ENCODE measurements at places on chromosomes 13 and 19.

- DNase-seq: no peak
These were observed 357 bp upstream of the COG6 start for GRCh38 chr13:39655041-39655568.

GRCh38 chr19:14674764-14675163 lies at the start of gene ADGRE3:
Gene ADGRE3 (minus strand): TSS chr19:14674844. CDS start chr19:14674770, 74 bp downstream.
- DNase-seq: no peak

GRCh38 chr13:114102131-114102520 lies 30.3 kb downstream of the RASA3 start:
- DNase-seq: peak; percentile 18

DNA sequence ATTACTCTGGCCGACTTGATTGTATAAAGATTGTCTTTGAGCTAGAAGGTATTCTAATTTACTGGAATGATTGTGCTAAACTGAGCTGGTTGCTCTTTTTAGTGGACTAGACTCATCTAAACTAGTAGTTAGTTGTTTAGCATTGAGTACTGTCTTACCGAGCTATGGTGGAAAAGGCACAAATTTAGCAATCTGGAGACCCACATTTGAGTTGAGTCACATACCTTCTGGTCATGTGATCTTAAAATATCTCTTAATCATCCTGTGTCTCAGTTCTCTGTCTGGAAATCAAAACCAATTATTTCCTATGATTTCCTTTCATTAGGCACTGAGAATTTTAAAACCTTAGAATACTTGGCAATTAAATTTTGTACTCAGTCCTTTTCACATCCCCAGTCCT lies 349.5 kb downstream of the IRS2 start:
- no peak for DNase-seq

- DNase-seq: no peak
These were observed 5.4 kb upstream of the TRIM28 start for GRCh38 chr19:58538257-58539168.

GRCh38 chr13:33624253-33624652 lies 193.7 kb upstream of the RFC3 start:
- DNase-seq: no peak

DNA sequence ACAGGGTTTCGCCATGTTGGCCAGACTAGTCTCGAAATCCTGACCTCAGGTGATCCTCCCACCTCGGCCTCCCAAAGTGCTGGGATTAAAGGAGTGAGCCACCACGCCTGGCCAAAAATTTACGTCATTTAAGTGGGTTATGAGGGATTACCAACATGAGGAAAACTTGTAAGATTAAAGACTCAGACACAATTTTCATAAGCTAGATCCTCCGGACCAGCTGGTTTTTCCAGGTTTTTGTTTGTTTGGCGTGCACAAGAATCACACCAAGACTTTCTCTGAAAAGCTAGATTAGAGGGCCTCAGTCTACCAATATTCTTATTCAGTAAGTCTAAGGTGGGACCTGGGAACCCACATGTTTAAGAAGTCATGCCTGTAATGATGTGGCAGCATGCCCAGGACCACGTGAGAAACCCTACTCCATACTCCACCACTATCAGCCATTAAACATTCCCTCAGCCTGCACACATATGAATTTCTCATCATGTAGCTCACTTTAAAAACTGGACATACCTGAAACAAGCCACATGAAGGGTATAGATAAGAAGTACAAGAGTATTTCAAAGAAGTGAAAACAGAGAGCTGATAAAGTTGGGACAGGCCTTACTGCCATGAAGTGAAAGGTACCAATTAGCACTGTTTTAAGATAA lies 25.7 kb downstream of the DIAPH3 start:
- no peak for DNase-seq

DNA sequence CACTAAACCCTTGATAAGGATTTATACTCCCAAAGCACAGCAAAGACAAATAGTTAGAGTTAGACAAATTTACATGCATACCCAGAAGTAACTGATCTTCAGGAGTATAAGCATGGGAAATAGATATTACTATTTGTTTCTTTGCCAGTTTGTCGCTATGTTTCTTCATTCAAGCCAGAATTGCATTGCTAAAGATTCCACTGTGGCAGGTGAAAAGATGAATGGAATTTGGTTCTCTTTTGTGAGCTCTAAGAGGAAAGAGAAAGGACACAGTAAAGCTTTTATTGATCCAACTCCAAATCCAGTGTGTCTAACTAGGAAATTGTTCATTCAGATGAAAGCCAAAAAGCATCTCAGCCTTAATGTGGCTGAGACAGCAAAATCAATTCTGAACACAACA lies 292.3 kb upstream of the SPRY2 start:
- DNase-seq: no peak

DNA sequence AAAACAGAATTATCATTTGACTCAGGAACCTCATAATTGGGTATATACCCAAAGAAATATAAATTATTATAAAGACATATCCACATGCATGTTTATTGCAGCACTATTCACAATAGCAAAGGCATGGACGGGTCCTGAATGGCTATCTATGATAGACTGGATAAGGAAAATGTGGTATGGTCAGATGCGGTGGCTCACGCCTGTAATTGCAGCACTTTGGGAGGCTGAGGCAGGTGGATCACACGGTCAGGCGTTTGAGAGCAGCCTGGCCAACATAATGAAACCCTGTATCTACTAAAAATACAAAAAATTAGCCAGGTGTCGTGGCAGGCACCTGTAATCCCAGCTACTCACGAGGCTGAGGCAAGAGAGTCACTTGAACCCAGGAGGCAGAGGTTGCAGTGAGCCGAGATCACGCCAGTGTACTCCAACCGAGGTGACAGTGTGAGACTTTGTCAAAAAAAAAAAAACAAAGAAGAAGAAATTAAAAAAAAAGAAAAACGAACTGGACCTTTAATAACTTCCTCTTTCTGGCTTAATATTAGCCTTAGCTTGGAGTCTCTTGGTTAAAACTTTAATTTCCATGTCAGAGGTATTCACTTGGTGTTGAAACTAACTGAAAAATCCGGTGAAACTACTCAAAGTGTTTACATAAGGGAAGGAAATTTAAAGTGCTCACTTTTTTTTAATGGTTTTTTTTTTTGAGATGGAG lies 104.4 kb downstream of the ZNF486 start:
- no peak for DNase-seq

DNA sequence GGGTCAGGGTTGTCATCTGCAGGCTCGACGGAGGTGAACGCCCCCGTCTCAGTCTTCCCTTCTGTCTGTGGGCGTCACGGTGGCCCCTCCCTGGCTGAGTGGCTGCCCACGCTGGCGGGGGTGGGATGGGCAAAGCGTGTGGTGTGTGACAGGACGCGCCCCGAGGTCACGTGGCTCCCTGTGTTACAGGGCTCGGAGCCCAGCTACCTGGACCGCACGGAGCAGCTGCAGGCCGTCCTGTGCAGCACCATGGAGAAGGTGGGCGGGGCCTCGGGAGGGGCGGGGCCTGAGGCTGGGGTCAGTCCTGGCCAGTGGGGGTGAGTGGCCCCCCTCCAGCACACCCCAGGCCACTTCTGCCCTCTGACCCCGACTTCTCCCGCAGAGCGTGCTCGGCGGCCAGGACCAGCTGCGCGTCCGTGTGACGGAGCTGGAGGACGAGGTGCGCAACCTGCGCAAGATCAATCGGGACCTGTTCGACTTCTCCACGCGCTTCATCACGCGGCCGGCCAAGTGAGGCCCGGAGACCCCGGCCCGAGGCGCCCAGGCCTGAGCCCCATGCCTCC lies 6.3 kb upstream of the GRIN3B start:
- no peak for DNase-seq

- DNase-seq: no peak
These were observed 52.6 kb downstream of the ALOX5AP start for GRCh38 chr13:30787738-30788525.

DNA sequence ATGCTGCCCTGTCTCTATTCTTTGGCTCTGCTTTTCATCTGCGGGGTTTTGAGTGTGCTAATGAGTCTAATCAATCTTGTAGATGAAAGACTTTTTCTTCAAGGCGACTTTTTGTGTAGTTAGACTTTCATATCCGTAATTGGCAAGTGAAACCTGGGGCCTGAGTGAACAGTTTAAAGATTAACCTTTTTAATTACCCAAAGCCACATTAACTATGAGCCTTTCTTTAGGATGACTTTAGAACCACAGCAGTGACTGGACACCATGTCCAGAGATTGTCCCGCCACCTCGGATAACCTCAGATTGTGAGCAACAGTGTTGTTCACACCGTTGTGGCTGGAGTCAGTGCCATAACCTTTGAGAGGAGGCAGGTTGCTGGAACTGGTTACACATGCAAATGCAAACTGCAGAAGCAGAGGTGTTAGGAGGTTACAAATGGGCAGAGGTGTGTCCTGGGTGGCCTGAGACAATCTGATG lies 58.7 kb downstream of the SIAH3 start:
- DNase-seq: no peak

- no peak for DNase-seq
These were observed 28.3 kb downstream of the ZNF507 start for GRCh38 chr19:32373585-32374295.

DNA sequence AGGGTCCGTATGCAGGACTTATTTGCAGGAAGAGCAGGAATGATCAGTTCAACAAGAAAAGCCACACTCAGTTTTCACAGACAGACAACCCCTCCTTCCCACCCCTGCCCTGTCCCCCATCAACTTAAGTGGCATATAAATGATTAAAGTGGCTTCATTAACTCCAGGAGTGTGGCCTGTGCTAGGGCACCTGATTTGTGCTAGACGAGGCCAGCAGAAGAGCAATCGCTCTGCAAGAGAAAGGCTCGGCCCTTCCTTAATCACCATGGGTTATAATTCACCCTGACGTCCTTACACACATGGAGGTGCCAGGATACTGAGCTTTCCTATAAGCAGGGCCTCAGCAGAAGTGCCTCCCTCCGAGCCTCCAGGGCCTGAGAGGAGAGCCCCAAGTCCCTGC lies 14.6 kb downstream of the C19orf12 start:
- DNase-seq: no peak

GRCh38 chr19:58572818-58573657 lies at the start of gene MZF1:
Gene MZF1 (minus strand): TSS chr19:58573335. CDS start chr19:58571389, 1,946 bp downstream.
- DNase-seq: peak; percentile 100

GRCh38 chr19:17505223-17505622 lies 6.2 kb upstream of the PGLS start:
- no peak for DNase-seq

DNA sequence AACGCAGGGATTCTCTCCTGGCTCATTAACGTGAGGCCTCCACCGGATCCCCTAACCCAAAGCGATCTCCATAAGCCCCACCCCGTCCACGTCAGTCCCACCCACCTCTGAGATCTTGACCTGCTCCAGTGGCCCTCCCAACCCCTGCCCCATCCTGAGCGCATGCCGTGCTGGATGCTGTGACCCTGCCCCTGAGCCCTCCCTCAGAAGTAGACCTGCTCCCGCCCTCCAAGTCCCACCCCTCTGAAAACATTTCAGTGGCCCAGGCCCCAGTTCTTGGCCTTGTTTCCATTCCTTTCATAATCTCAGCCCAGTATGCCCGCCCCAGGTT lies 19.9 kb downstream of the LMTK3 start:
- no peak for DNase-seq

DNA sequence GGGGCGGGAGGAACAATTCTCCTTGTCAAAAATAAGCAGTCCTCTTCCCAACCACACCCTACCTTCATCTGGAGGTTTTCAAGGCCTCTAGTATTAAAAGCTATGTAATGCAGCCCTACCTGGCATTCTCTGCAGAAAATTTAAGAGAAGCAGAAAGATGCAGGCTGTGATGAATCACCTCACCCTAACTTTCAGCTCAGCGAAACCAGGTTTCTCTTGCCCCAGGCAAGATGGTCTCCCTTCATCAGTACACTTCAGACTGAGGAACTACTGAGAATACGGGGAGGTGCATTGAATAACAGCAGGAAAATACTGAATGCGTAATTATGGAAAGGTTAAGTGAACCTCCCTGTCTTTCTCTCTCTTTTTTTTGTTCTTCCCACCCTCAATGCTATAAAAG lies 437.6 kb upstream of the KLF12 start:
- DNase-seq: no peak

GRCh38 chr13:98476538-98476966 lies 100.4 kb downstream of the STK24 start:
- peak; percentile 80 for DNase-seq

DNA sequence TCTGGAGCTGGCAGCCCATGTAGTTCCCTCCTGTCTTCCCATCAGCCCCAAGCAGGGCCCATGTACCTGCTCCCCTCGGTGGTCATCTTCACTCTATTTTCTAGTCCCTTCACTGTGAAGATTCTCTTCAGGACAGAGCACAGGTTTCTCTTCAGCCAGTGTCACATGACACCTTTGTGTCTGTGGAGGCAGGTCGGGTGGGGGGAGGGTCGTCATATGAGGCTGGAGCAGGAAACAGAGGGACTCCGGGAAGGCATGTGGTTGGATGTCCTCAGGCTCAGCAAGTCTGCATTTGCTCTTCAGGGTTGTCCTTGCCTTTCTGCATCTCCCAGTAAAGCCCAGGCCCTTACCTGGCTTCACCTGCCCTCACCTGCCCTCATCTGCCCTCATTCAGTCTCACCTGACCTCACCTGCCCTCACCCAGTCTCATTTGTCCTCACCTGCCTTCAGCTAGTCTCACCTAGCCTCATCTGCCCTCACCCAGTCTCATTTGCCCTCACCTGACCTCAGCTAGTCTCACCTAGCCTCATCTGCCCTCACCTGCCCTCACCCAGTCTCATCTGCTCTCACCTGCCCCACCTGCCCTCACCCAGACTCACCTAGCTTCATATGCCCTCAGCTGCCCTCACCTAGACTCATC lies 120.3 kb downstream of the ZDHHC20 start:
- DNase-seq: no peak

- no peak for DNase-seq
These were observed 491.2 kb downstream of the GPC5 start for GRCh38 chr13:91889641-91890040.

DNA sequence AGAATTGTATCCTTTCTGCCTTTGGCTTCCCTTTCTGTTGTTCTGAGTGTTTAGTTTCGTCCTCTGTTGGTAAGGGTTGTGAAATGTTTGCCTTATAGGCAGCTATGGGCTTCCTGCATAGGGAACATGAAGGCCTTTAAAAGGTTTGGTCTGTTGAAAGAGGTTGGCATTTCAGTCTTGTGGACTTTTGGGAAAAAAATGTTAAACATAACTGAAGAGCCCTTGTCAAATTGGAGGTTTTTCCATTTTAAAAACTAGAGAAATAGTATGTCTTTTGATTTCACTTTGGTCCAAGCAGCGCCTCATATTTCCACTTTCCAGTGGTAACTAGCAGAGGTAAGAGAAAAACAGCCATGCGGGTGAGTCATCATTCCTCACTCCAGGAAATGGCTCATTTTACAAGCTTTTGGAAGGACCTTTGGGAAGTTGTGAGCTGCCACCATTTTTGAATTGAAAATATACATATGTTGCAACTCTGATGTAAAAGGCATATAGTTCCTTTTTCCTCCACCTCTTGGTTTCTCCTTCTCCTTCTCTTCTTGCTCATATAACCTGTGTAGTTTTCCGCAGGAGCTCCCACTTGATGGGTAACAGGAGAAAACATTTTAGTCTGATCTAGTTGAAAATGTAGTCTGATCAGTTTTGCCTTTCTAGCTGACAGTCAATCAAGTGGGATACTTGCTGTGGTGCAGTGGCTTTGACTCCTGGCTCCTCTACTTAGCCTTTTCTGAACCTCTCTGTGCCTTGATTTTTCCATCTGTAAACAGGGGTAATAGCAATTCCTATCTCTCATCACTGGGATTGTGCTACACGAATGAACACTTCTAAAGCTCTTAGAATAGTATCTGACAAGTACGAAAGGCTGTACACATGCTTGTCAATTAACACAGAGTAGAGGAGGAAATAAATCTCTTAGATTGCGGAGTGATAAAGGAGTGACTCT lies 23.0 kb downstream of the GPC6 start:
- DNase-seq: no peak

GRCh38 chr19:51135004-51135403 lies 7.1 kb upstream of the SIGLEC7 start:
- DNase-seq: no peak

- DNase-seq: no peak
These were observed 242.8 kb downstream of the ENOX1 start for GRCh38 chr13:43544011-43544410.

- no peak for DNase-seq
These were observed 296.3 kb downstream of the KLF5 start for GRCh38 chr13:73355134-73355533.
